ENCODE measurements at places on chromosomes 6 and 20.

DNA sequence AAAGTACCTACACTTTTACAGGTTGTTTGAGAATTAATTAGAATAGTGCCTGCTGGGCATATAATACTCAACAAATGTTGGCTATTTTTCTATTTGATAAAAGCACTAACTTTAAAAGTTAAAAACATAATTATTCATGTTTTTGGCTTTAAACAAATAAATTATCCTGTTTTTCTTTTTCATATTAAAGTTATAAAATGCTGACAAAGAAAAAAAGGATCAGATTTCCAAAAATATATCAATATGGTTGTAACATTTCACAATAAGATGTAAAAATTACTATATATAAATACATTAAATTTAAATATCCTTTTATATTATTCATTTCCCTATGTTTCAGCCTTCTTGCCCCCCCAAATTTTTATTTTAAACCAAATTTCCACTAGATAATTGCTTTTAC, 312.0 kb downstream of the RNGTT start:
- no peak for DNase-seq

- DNase-seq = no peak
These were observed 223.0 kb upstream of the SYNCRIP start for GRCh38 chr6:85865420-85866369.

GRCh38 chr6:65707126-65707826, at the start of gene EYS:
Gene EYS, minus strand, starts transcription at chr6:65707226. Its CDS starts 211,816 bp downstream, at chr6:65495410.
- no peak for DNase-seq

DNA sequence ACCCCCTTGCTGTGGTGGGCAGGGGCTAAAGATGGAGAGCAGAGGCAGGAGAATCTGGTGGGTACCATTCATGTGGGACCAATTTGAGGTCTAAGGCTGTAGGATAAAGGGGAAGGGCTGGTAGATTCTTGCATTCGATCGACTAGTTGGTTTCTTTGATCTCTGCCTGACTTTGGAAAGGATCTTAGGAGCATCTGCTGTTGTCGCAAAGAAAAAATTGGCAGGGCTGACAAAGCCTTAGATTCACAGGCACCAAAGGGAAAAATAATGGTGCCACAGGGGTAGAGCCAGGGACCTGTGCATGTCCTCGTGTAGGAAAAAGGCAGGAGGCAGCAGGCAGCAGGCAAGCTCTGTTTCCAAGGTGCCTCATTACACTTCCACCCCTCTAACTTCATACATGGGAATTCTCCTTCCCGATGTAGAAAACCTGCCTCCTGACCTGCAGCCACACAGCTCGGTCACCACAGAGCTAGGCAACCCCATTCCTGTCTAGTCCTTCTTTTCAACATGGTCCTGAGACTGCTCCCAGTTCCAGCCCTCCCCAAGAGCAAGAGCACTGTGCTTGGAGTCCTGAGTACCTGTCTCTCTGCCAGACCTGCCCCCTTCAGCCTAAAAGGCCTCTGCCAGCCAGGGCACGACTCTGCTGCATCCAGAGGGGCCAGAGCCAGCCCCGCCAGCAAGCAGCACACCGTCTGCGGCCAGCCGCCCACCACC, 71.9 kb downstream of the FGD2 start:
- DNase-seq = no peak

GRCh38 chr6:23635150-23635549, 490.9 kb upstream of the NRSN1 start:
- DNase-seq = no peak

GRCh38 chr6:118597636-118598035, 49.5 kb downstream of the PLN start:
- DNase-seq = no peak

All from stimulated activated CD8-positive, alpha-beta memory T cell treated with anti-CD3 and anti-CD28 coated beads, Interleukin-7, amount 100 ng/mL, for 1 hour (primary cell).